ENCODE measurements at places on chromosomes 2 and 18.

- no peak for DNase-seq
- no peaks in the 10 kb centered on the region for H3K4me1 ChIP-seq
- H3K27me3 ChIP-seq = no peaks in the 10 kb centered on the region
- no peak overlapping the region for H3K4me3 ChIP-seq
- H3K36me3 ChIP-seq = no peaks in the 10 kb centered on the region
These were observed 115.5 kb upstream of the SP3 start for GRCh38 chr2:174080672-174081121.

GRCh38 chr2:10620481-10620880, 69.3 kb downstream of the NOL10 start:
- H3K27me3 ChIP-seq = no peaks in the 10 kb centered on the region
- H3K4me3 ChIP-seq = no peak overlapping the region
- H3K36me3 ChIP-seq = no peaks in the 10 kb centered on the region

DNA sequence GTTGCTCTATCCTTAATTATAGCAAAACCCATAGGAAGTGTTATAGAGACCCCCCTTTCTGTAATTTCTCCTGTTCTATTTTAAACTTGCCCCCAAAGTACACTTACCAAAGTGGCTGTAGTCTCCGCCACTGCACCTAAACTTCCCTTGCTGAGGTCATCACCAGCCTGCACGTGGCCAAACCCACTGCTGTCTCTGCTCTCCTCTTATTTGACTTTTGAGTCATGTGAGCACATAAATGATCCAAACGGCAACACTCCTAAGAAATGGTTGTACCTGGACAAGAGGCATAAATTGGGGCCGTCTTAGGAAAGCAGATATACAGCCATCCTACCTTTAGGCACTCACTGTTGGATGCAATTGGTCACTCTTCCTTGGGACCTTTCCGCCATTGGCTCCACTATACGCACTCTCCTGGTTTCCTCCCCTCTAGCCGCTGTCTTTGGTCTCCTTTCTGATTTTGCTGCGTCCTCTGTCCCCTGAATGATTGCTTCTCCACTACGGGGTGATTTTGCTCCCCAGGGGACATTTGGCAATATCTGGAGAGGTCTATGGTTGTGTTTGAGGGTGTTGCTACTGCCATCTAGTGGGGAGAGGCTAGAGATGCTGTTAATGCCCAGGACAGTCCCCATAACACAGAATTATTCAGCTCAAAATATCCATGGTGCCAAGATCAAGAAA, 19.2 kb upstream of the IL36G start:
- no peak overlapping the region for H3K4me3 ChIP-seq
- H3K27ac ChIP-seq = no peak overlapping the region
- peak; percentile 42 for DNase-seq

GRCh38 chr2:38254796-38255195, 122.3 kb downstream of the ATL2 start:
- no peaks in the 10 kb centered on the region for H3K27me3 ChIP-seq
- DNase-seq = peak; percentile 70
- no peak overlapping the region for H3K4me3 ChIP-seq
- H3K27ac ChIP-seq = no peak overlapping the region
- H3K4me1 ChIP-seq = no peaks in the 10 kb centered on the region
- no peaks in the 10 kb centered on the region for H3K36me3 ChIP-seq

GRCh38 chr2:47093626-47094025, 61.5 kb downstream of the STPG4 start:
- H3K36me3 ChIP-seq = no peaks in the 10 kb centered on the region
- no peak for DNase-seq
- no peak overlapping the region for H3K27ac ChIP-seq
- H3K4me3 ChIP-seq = no peak overlapping the region
- no peaks in the 10 kb centered on the region for H3K27me3 ChIP-seq

- DNase-seq = peak; percentile 87
- no peak within 1 kb of the TSS for H3K27ac ChIP-seq
- no peaks in the 10 kb centered on the region for H3K27me3 ChIP-seq
- H3K4me1 ChIP-seq = peaks cover 3% of the 10 kb centered on the region
These were observed at the start of gene EFEMP1 for GRCh38 chr2:55923091-55923981. Gene EFEMP1, minus strand, starts transcription at chr2:55923782. Its CDS starts 1,342 bp downstream, at chr2:55922440.

GRCh38 chr2:219079417-219079816, 18.7 kb upstream of the IHH start:
- H3K27ac ChIP-seq = peak overlapping the region; percentile 26
- H3K27me3 ChIP-seq = no peaks in the 10 kb centered on the region
- H3K36me3 ChIP-seq = peaks cover 15% of the 10 kb centered on the region
- DNase-seq = no peak
- H3K4me1 ChIP-seq = peaks cover 5% of the 10 kb centered on the region

DNA sequence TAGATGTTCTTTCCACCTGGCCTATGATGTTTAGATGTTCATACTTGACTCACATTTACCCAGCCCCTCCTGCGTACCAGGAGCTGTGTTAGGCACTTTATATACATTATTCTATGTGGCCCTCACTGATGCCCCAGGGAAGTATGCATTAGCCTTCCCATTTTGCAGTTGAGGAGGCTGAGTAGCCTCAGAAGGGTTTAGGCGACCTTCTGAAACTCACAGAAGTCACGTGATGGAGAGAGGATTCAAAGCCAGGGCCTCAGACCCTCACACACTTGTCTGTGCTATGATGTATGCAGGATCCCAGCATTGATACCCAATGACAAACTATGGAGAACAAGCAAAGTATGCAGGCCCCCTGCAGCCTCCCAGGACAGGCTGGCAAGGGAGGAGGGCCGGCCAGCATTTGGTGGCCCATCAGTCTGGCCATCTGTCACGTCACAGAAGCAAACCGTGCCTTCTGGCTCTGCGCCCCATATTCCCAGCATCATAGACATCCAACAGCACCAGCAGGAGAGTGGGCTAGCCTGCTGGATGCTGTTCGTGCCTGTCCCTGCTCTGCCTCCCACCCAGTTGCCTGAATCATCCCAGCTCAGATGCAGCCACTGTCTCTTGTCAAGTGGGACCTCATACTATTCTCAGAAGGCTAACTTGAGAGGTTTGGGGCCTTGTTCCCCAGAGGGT, 33.6 kb downstream of the EHD3 start:
- peaks cover 4% of the 10 kb centered on the region for H3K36me3 ChIP-seq
- H3K27me3 ChIP-seq = no peaks in the 10 kb centered on the region
- DNase-seq = no peak
- no peaks in the 10 kb centered on the region for H3K4me1 ChIP-seq
- no peak overlapping the region for H3K4me3 ChIP-seq
